Stimulated activated CD4-positive, alpha-beta T cell treated with anti-CD3 and anti-CD28 coated beads, Interleukin-15, amount 100 ng/mL, for 1 hour (primary cell): ENCODE measurements at places on chromosomes 5 and 9.

- no peak for DNase-seq
Observed at GRCh38 chr5:100574716-100575115, 39.5 kb downstream of the FAM174A start.

GRCh38 chr9:120654272-120654671 lies 60.0 kb downstream of the MEGF9 start:
- DNase-seq, result no peak

GRCh38 chr9:77605449-77606220 lies 42.5 kb downstream of the GNA14 start:
- DNase-seq, result no peak

DNA sequence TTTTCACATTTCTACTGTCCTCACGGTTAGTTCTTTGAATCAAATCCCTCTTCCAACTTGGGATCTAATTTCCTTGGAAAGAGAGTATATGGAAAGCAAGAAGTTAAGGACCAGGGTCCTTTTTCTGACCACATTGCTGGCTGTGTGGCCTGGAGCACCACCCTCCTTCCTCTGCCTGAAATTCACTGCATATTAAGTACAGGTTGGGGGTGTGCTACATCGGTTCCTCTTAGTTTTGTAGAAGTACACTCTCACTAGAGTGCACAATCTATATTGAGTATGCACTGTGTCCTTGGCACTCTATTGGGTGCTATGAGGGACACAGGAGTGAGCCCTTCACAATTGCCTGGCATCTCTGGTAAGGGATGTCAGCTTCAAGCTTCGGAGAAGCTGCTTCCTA lies 53.8 kb upstream of the KLF9 start:
- DNase-seq, result no peak

DNA sequence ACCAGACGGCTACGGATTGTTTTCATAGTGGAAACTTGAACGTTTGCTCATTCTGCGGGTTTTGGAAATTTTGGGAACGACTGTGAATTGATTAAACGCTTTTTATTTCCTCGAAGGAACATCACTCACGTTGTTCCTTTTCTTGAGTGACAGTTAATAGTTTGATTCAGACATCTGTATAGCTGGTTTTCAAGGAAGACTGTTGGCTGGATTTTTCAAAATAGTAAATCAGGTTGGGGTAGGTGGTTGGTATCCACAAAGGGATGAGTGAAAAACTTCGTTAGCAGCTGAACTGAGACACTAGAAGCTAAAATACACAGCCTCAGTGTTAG lies 1.1 kb downstream of the TGFBR1 start:
- no peak for DNase-seq

DNA sequence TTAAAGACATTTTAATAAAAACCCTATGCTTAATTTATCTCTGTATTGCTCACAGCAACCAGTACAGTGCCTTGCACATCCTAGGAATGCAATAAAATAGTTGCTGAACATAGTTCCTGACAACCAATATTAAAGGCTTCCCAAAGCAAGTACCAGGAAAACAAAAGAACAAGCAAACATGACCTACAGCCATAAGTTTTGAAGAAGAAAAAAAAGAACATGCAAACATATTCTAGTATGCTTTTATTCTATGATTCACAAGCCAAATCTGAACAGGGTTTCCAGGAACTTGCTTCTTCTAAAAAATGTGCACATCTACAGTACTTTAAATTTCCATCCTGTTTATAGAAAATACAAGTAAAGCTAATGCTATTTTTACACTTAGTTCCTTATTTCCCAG lies 4.5 kb downstream of the CEMIP2 start:
- DNase-seq, result no peak

DNA sequence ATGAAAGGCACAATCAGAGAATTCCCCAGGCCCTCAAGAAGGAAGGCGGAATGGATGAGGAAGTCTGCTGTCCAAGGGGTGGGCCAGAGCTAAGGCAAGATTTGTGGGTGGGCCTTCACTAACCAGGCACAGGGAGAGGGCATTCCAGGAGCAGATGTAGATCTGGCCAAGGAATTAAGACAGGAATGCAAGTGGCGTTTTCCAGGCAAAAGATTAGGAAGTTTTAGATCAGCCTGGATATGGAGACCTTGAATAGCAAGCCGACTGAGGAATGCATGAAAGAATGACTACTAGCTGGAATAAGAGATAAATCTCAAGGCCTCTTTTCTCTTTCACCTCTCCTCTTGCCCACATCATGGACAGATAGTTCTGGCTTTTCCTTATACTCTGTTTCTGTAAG lies 68.5 kb downstream of the GHR start:
- DNase-seq, result no peak
